ENCODE measurements at places on chromosomes 6 and 20.

DNA sequence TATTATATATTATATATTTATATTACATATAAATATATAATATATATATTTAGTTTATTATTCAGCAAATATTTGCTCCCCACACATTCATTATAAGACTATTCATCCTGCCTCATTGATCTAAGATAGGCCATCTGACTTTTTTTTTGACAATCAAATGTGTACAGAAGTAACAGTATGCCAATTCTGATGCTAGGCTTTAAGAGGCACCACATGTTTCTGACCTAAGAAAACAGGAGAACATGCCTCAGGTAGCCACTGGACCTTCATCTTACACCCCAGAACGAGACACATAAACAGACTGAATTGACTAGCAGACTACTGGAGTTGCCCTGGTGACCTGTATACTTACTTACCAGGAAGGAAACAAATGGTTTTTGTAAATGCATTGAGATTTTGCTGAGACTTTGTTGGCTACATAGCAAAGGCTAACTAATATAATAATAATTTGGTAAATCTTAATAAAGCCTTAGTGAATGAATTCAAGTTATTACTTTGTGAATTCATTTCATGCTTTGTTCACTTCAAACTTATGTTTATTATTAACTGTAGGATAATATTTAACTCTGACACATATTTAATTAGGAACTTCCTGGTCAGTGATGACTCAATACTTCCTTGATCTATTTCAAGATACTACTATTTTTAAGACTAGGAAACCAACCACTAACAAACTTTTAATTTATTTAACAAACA, 13.4 kb upstream of the MYO6 start:
- DNase-seq = no peak

- no peak for DNase-seq
Measured at GRCh38 chr6:74597266-74597665, 608.6 kb downstream of the COL12A1 start.

- DNase-seq = peak; percentile 5
Measured at GRCh38 chr6:121549736-121550135, 114.3 kb downstream of the GJA1 start.

GRCh38 chr6:134730013-134730412, 219.9 kb downstream of the ALDH8A1 start:
- no peak for DNase-seq

DNA sequence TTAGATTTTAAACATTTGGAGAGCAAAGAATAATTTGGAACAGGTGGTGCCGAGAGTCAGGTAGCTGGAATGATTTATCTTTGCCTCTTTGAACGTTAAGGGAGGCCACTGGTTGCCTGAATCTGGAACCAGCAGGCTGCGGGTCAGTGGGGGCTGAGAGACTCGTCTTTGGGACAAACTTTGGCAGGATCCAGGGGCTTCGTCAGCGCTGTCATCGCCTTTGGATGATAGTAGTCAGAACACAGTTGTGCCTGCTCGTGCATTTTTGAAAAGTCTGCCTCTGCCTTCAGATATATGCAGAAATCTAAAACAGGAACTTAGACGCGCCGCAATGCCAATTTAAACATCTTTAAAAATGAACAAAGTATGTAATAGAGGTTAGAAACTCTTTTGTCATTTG, 5.0 kb downstream of the EYA2 start:
- no peak for DNase-seq

GRCh38 chr6:166726201-166726600, 99.2 kb upstream of the RPS6KA2 start:
- DNase-seq = no peak

Measured in HFF-Myc (cell line).